ENCODE measurements at places on chromosomes 7 and 10.

- DNase-seq: no peak
Measured at GRCh38 chr10:6671976-6672375, 91.9 kb upstream of the PRKCQ start.

DNA sequence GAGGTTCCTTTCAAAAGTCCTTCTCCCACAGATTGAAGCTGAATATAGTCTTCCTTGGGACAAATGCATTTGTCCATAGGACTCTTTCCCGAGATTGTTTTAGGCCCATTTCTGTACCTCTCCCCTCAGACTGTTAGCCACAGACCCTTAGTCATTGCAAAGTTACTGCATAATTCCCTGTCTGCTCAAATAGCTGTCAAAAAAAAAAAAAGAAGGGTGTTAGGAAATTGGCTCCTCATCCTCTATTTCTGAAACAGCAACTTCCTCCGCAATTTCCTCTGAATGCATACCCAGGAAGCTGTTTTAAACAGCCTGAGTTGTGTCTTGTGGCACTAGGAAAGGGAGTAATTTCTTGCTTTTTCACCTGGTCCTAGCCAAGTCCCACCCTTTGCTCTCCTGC, 5.4 kb downstream of the LRRC4 start:
- DNase-seq: no peak

DNA sequence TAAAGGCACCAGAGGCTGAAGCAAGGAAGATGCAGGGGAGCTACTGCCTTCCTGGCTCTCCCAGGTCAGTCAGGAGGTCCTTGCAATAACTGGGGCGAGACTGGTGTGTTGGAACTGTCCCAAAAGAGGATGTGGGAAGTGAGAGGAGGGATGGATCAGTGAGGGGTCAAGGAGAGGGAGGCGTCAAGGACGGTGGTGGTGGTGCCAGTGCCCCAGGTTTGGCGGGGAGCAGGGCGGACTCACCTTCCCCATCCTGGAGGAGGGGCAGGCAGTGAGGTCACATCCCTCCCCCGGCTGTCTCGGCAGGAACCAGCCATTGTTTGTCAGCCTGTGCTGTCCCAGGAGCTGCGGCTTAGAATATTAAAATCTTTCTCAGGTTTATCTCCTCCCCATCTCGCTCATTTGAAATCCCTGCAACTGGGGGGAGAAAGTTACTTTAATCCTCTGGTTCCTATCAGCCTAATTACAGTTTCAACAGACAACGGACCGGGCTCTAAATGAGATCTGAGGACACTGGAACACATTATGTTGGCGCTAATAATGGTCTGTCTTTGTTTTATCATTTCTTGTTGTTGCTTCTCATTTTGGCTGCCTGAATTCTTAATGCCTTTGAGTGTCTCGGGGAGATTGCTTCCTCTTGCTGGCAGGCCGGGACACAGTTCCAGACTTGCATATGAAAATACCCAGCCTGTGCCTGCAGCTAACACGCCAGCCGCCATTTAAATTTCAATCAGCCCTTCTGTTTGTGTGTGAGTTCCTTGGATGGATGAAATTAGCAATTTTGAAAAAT, 387.5 kb downstream of the RPS24 start:
- no peak for DNase-seq

DNA sequence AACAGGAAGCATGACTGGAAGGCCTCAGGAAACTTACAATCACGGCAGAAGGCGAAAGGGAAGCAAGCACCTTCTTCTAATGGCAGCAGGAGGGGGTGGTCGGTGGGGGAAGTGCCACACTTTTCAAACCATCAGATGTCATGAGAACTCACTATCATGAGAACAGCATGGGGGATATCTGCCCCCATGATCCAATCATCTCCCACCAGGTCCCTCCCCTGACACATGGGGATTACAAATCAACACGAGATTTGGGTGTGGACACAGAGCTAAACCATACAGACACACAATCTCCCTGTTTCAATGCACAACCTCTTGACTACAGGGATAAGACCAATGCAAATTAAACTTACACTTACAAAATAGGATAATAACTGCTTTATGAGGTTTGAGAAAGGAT, 97.6 kb downstream of the SGMS1 start:
- no peak for DNase-seq

DNA sequence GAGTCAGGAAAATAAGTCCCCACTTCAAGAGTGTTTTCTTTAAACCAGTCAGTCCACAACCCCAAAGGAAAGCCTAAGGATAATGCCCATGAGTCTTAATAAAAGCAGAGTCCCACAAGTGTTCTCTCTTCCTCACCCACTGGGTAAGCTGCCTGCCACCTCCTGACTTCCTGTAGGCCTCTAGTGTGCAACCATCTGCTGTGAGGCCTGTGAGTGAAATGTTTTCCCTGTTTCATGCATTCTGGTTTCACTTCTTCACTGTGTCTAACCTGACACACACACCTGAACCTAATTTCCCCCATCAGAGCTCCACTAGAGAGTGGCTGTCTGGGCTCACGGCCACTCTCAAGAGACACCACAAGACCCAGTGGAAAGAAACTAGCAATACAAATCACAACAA, 38.9 kb upstream of the GDF10 start:
- no peak for DNase-seq

GRCh38 chr10:104183682-104184081, 48.5 kb downstream of the CFAP43 start:
- no peak for DNase-seq

DNA sequence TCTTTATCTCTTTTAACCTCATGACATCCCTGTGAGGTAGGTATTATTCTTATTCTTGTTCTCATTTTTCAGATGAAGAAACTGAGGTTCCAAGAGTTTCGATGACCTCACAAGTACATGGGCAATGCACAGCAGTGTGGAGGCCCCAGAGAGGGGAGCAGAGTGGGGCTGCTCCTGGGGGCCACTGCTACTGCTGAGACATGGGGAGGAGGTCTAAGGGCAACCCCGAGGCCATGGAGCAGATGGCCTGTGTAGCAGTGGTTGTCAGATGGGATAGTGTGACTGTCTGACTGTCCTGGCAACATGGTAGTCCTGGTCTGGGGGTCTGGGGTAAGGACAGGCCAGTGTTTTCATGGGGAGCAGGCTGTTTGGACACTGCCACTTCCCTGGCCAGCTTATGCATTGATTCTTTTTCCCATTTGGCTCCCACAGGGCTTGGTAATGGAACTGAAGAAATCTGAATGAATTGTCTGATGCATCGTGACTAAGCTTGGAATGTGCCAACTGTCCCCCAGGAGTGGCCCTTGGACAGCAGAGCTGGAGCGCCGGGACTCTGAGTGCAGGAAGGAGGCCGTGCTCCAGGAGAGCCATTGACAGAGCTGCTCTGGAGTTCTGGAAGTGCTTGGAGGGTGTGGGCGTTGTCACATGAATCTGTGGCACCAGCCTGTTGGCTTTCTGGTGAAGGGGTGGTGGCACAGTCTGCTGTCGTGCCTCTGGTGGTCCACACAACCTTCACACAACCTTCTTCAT, 40.9 kb downstream of the ADRA2A start:
- DNase-seq: no peak

DNA sequence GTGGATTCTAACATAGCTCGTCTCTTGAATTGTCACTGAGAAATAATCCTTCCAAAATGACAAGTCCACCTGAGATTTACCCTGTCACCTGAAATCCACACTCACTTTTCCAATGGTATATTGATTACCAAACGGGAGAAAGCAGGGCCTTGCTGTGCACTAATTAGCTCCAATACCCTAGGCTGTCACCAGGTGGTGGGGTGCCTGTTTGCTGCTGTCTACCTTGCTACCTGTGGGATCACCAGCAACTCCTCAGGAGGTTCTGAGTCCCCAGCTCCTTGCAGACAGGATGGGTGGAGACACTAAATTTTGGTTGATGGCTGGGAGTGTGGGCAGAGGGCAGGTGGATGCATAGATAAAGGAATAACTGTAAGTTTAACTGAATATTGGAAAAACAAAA, 237.2 kb upstream of the ZNF32 start:
- no peak for DNase-seq

DNA sequence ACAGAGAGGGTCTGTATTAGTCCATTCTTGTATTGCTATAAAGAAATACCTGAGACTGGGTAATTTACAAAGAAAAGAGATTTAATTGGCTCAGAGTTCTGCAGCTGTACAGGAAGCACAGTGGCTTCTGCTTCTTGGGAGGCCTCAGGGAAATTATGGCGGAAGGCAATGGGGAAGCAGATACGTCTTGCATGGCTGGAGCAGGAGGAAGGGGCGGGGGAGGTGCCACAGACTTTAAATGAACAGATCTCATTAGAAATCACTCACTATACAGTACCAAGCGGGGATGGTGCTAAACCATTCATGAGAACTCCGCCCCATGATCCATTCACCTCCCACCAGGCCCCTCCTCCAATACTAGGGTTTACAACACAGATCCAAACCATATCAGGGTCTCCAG, 3.7 kb upstream of the CALU start:
- no peak for DNase-seq

DNA sequence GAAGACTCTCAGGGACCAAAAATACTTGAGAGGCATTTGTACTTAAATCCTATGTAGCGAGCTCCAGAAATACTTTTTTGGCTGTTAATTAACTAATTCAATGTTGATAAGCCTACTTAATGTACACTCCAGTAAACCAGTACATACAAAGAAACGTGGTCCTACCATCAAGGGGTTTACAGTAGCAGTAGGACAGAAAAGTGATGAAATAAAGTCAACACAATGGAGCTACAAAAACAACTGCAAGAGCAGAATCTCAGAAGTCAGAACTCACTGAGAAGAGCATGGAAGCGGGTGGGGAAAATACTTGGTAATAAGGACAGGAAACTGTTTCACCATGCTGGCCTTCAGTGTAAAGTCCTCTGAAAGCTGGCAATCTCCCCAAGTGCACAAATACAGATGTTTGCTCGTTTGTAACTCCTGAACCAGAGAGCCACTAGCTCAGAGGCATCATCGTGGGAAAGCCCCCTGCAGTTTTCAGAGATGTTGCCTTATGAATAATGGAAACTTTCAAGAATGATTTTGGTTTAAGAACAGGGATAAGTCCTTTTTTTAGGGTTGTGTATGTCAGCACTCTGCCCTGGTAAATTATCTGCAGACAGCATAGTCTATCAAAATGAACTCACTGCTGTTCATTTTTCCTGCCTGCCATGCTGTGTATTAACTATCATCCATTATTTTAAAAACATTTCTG, 233.2 kb downstream of the SORCS1 start:
- no peak for DNase-seq

DNA sequence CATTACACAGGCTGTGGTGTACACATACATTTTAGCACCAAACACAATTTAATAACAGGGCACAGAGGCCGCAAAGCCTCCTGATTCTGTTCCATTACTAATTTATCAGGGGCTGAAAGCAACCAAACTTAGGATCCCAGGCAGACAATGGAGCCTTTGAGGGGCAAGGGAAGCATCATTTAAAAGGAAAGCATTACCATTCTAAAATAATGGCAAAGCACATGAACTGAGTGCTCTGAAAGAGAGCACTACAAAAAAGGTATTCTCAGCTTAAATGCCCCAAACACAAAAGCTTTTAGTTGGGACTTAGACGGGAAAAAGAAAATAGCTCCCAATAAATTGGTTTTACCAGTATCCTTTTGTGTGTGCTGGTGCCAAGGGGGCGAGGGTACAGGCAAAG, 282.0 kb upstream of the ETV1 start:
- DNase-seq: no peak

- no peak for DNase-seq
Measured at GRCh38 chr7:84042110-84042539, 152.5 kb downstream of the SEMA3A start.

DNA sequence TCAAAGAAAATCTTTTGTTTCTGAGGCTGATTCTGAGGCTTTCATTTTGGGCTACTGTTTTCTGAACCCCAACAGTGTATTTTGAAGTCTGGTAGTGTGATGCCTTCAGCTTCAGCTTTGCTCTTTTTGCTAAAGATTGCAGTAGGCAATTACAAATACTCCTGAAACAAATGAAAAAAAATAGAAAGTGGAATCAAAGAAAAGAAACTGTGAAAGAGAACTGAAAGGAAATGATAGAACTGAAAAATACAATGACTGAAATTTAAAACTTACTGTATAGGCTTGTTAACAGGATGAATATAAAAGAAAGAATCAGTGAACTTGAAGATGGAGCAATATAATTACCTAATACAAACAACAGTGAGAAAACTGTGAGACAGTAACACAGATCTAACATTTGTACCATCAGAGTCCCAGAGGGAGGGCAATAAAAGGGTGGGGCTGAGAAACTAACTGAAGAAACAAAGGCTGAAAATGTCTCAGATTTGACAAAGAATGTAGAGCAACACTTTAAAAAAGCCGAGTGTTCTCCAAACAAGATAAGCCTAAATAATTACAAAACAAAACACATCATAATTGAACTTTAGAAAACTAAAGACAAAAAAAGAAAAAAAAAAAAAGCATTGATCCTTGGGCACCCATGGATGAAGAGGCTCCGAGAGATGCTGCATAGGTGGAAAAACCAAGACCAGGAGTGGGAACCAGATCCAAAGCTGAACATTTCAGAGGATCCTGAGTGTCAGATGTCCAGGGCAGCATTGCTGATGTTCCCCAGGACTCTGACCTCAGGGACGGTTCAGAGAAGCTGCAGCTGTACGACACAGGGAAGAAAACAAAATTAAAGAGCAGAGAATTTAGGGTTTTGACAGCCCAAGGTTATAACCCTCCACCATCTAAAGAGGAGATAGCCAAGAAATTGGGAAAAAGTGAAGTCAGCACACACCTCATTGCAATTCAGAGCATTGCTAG, 223.2 kb upstream of the IGFBP3 start:
- no peak for DNase-seq

GRCh38 chr10:1084011-1084950, 28.1 kb downstream of the WDR37 start:
- no peak for DNase-seq

- DNase-seq: no peak
Measured at GRCh38 chr10:14360961-14361360, 30.2 kb upstream of the FRMD4A start.

DNA sequence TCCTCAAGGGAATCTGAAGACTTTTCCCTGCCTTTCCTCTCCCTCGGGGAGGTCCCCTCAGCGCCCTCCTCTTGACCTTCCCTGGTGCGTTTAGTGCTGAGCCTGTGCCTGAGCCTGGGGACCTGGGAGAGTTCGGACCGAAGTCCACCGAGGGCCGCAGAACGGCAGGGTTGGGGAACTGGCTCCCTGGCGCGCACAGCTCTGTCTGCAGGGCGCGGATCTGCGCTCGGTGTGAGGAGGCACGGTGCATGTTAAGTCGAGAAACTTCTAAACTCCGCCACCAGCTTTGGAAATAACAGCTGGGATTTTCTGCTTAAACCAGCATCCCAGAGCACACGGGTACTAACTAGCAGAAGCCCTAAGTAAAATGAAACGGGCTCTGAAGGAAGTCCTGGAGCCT, 44.2 kb upstream of the SLC29A4 start:
- no peak for DNase-seq

DNA sequence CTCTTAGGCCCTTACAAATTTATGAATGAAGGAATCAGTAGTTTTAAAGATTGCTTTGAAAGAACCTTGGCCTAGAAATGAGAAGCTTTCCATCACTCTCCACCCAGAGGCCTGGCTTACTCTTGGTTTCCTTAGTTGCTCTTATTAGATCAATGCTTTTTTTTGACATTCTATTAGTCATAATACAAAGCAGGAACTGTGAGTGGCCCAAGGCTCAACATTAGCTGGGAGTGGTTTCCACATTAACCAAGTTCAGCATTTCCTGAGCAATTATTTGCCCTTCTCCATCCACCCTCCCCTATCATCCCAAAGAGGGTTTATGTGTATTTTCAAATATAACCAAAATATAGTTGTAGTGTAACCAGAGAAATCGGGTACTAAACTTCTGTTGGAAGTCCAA, 103.4 kb upstream of the FAM204A start:
- DNase-seq: no peak

Data from amygdala (tissue), 56 donors.